ENCODE measurements at places on chromosomes 6 and 20.
A peak's percentile ranks its signal among the peaks of the same experiment; 100 is the strongest.

DNA sequence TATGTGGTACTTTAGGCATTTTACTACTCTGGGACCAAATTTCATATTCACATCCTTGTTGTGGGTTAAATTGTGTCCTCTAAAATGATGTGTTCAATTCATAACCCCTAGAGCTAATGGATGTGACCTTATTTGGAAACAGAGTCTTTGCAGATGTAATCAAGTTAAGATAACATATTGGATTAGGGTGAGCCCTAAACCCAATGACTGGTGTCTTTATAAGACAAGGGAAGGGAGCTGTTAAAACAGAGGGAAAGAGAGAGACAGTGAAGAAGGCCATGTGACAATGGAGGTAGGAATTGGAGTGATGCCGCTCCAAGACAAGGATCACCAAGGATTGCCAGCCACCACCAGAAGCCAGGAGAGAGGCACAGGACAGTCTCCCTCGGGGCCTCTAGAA is 220.0 kb downstream of the ADGRG6 start:
- DNase-seq, result no peak

DNA sequence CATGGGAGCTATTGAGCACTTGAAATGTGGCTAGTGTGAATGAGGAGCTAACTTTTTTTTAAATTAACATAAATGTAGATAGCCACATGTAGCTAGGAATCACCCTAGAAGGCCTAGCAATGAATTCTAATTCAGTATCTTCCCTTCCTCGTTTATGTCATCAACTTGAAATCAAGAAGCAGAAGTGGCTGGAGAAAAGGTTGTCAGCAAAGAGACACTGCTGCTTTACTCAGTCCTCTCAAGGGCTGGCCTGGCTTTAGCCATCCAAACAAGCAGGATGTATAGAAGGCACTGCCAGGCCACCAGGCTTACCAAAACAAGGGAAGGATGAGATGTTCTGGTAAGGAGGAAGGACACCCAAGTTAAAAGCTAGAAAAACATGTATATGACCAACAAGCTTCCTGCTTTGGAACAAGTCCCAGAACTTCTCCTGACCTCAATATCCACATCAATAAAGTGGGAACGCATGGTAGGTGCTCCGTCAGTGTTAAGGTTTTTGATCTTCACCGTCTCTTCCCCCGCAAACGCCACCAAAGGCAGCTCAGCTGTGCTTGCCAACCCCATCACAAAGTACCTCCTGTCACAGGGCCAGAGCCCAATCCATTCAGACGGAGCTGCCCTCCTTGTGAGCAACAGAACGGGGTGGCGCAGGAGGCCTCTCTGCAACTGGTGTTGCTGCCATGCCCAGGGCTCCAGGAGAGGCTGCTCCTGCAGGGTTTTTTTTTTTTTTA is 235.8 kb upstream of the RIN2 start:
- DNase-seq, result no peak

GRCh38 chr6:88232753-88233152 is 66.6 kb upstream of the CNR1 start:
- DNase-seq, result no peak

DNA sequence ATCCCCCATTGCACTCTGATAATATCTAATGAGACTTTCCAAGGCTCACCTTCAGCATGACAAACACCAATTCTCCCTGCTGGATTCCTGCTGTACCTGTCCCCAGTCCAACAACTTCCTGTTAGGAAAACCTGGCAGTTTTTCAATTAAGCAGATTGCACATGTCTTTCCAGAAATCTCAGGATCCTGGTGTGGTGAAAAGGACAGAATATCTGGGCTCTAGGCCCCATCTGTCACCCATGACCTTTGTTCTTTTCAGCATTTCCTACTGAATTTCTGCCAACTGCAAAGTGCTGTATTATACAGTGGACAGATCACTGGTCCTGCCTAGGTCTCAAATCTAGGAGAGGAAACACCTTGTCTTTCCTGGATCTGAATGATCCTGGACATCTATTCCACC is 27.7 kb upstream of the DTNBP1 start:
- no peak for DNase-seq

- no peak for DNase-seq
Measured at GRCh38 chr6:122775975-122776374, 3.5 kb upstream of the FABP7 start.

DNA sequence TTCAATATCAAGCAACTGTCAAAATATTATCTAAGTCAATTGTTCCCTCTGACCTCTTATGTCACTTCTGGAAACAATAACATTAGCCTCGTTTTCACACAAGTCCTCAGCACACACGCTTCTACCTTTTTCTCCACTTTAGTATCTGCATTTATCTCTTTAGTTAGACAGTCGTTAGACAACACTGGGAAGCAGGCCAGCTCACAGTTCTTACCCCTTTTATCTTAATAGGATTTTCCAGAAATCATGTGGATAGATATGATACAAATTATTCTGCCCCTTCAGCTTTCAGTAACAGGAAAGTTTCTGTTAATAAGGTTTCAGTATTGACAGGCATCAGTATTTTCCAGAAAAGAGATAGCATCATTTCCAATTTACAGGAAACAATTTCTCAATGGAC is 25.9 kb upstream of the HAO1 start:
- DNase-seq, result no peak

DNA sequence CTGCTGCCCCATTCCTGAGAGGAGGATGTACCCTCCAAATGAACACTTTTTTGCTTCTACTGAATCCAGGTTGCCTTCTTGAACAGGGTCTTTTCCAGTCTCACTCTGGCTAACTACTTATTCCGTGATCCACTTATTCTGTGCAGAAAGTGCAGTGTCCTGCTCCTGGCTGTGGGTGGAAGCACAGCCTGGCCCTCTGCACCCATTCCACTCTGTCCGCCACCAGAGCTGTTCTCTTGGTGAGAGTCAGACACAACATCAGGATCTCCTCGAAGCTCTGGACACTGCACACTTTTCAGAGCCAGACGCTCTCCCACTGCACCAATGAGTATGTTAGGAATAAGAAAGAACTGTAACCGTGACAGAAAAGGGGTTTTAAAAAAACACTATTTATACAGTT is 174.2 kb downstream of the MCHR2 start:
- no peak for DNase-seq

- no peak for DNase-seq
Measured at GRCh38 chr6:170292111-170292406, 1.2 kb upstream of the DLL1 start.

GRCh38 chr6:155881826-155882526 is 426.3 kb upstream of the NOX3 start:
- DNase-seq, result no peak

GRCh38 chr6:6752129-6752528 is 163.6 kb downstream of the LY86 start:
- no peak for DNase-seq

- no peak for DNase-seq
Measured at GRCh38 chr6:139436200-139436956, 61.9 kb upstream of the CITED2 start.

- DNase-seq, result peak; percentile 18
Measured at GRCh38 chr6:106894978-106895702, 79.4 kb downstream of the CD24 start.

DNA sequence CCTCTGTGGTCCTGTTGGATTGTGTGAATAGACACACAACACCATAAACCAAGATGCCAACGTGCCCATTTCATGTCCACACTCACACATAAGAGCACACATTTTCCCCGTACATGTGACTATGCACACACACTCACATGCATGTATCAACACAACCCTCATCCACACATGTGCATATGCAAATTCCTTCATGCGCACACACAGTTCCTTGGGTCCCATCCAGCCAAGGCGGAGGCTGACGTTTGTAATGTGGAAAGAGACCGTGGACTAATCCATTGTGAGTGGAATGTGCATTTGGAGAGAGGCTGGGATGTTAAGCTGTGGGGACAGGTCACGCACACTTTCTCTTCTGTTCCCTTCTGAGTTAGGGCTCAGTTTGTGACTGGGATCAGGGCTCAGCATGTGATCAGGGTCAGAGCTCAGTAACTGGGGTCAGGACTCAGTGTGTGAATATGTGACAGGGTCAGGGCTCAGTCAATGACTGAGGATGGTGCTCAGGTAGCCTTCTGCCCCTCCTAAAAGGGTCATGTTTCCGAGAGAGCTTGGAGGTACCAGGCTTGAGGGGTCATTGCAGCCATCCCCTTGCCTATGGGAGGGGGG is 628 bp upstream of the BPIFB2 start:
- no peak for DNase-seq
